ENCODE measurements at places on chromosomes 6 and 20. TPM values are rescaled to one million over a fixed set of nuclear protein-coding genes. Genes with fewer than 3 reads are reported as not detected.

Gene PEX6
- 15.5 TPM for total RNA-seq

Gene SLC22A2
- 0.04 TPM for total RNA-seq

Gene BMP7
- total RNA-seq: 3.8 TPM

Gene PTK6
- total RNA-seq: not detected

Gene C6orf58
- total RNA-seq: 0.09 TPM

Gene EIF2S2
- 62.3 TPM for total RNA-seq

Measured in muscle of leg (tissue), 16 donors.